ENCODE measurements at places on chromosomes 13 and 19. TPM values are rescaled to one million over a fixed set of nuclear protein-coding genes. Genes with fewer than 3 reads are reported as not detected.
A peak's percentile ranks its signal among the peaks of the same experiment; 100 is the strongest.

GRCh38 chr13:35349673-35350278, 126.7 kb downstream of the MAB21L1 start:
- no peak for DNase-seq

GRCh38 chr13:112545856-112546255, 42.1 kb downstream of the TUBGCP3 start:
- no peak for DNase-seq

GRCh38 chr19:19477705-19478383, 37.5 kb downstream of the TSSK6 start:
- DNase-seq, result no peak

- no peak for DNase-seq
These were observed 221.5 kb upstream of the TSHZ3 start for GRCh38 chr19:31570718-31571117.

- no peak for DNase-seq
These were observed 6.1 kb downstream of the DENND1C start for GRCh38 chr19:6475321-6476108.

DNA sequence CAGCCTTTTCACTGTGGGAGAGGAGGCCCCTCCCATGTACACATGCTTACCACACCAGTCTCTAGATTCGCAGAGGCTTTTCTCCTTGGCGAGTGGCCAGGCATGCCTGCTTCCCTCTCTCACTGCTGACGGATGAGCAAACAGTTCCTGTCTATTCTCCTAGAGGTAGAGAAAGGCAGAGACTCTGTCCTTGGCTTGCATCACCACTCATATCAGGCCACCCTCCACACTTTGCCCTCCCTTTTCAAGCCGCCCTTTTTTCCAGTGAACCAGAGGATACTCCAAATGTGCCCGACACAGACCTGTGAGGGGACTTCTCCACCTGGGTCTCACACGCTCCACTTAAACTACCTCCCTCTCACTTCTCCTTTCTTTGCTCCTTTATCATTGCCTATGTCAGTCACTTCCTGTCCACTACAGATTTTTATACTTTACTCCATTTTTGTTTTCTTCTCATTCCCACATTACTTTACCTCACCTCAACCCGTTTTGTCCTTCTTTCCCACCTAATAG, 284.6 kb downstream of the DNAJC15 start:
- DNase-seq, result peak; percentile 16

DNA sequence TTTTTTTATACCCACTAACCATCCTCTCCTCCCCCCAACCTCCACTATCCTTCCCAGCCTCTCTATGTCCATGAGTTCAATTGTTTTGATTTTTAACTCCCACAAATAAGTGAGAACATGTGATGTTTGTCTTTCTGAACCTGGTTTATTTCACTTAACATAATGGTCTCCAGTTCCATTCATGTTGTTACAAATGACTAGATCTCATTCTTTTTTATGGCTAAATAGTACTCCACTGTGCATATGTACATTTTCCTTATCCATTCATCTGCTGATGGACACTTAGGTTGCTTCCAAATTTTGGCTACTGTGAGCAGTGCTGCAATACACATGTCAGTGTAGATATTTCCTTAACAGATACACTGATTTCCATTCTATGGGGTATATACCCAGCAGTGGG, 24.9 kb upstream of the ACP7 start:
- DNase-seq, result no peak

- no peak for DNase-seq
These were observed 29.1 kb downstream of the PLPP2 start for GRCh38 chr19:262125-262524.

DNA sequence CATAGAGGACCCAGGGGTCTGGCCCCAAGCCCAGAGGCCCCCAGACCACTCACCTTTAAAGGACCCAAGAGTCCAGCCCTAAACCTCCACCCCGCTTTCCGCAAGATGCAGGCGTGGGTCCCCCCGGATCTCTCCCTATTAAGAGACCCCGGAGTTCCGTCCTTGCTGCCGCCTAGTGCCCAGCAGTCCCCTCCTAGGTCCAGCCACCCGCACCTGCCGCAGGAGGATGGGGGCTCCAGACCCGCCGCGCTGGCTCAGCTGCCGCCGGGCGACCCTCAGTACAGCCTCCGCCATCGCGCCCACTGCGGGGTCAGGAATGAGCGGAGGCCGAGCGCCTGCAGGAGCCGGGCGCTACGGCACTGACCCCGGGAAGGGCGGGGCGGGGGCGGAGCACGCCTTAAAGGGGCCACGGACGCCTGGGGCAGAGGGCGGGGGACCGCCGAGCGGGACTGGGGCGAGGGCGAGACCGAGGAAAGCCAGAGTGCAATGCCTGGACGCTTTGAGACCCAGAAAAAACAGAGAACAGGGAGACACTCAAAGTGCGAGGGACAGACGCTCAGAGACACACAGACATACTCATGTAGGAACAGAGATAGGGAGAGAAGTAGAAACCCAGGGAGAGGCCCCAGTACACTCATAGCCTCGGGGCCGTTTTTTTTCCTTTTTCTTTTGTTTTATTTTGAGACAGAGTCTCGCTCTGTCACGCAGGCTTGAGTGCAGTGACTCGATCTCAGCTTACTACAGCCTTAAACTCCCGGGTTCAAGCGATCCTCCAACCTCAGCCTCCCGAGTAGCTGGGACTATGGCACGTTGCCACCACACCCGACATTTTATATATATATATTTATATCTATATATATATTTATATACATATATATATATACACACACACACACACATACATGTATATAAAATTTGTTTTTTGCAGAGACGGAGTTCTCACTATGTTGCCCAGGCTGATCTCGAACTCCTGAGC, at the start of gene ETHE1:
Gene ETHE1, minus strand, starts transcription at position 318 of the 976 bp plus-strand sequence. Its CDS starts 24 bp downstream, at position 294.
- peak; percentile 77 for DNase-seq

GRCh38 chr13:46773541-46773940, 23.4 kb downstream of the ESD start:
- DNase-seq, result no peak

DNA sequence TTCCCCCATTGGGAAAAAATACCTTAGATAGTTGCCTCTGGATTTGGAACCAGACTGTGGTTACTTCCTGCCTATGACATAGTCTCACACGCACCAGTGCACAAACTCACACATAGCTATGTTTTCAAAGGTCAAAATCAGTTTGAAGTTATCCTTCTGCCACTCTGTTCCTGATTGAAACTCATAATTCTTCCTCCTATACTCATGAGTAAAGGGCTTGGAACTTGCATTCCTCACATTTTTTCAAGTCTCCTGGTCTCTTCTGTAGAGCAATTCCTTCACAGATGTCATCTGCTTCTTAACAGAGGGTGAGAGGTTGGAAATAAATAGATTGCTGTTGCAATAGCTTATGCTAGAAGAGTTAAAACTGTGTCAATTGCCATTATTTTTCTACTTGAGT, 18.6 kb upstream of the POSTN start:
- no peak for DNase-seq

DNA sequence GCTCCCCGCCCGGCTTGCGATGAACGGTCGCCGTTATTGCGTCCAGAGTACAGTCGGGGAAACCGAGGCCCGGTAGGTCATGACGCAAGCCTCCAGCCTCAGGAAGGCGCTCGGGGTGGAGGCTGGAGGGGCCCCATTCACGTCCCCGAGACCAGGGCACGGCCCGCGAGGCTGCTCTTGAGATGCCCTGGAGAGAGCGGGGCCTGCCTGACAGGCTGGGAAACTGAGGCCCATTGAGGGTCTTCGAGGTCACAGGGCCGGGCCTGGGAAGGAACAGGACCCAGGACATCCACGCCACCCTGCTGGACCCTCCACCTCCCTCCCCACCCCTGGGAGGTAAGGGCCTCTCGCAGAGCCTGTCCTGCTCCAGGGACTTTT, 367 bp downstream of the NDUFS7 start:
- DNase-seq, result no peak

DNA sequence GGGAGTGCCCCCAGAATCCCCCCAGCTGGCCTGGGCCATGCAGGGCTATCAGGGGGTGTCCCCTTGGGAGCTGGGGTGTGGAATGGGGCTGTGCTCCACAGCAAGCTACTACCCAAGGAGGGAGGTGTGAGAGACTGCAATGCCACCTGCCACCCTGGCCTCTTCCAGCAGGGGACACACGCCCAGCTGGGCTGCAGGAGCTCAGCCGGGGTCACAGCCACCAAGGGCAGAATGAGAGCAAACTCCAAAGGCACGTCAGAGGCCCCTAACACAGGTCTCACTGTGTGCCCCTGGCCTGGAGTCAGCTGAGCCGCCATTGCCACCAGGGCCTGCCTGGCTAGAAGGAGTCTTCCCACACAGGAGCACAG, 55.5 kb downstream of the MLLT1 start:
- no peak for DNase-seq

- DNase-seq, result no peak
These were observed 69.7 kb upstream of the C1QTNF9B start for GRCh38 chr13:23966691-23967615.

- DNase-seq, result no peak
These were observed 682.7 kb upstream of the ARGLU1 start for GRCh38 chr13:107250628-107251027.

GRCh38 chr19:37551129-37551993, 43.2 kb downstream of the ZNF571 start:
- DNase-seq, result no peak

- no peak for DNase-seq
These were observed 222.8 kb downstream of the LIG4 start for GRCh38 chr13:107992542-107992941.

DNA sequence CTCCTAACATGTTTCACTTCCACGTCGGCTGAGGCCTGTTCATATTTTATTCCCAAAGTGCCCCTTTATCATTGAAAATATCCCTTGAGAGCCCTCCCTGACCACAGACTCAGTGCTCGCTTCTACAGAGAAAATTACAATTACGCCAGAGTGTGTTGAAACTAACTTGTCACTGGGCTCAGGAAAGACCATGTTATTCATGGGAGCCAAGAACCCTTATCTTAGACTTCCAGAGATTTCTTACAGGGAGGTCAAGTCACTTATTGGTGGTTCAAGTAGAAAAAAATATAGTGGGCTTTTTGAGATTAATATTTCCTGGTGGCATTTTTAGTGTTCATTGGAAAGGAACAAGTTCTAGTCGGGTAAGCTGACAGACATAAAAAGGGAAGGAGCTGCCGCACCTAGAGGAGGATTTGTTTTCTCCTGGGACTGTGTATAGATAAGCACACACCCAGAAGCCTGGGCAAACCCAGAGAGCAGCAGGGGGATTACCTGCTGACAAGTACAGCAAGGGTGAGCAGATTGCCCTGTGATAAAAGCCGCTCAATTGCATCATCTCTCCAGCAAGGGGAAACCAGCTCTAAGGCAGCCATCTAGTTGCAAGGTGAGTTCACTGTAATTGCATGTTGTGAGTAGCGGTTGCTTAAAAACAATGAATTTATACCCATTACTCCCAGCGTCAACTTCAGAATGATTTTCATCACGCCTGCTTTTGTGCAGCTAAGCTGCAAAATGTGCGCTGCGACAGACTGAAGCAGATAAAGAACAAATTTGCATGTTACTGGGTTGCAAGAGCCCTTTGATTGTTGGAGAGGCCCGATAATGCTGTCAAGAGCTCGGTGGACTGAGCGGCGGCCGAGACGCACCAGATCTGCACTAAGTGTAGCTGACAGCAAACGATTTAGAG, 46.2 kb downstream of the DCT start:
- DNase-seq, result no peak

DNA sequence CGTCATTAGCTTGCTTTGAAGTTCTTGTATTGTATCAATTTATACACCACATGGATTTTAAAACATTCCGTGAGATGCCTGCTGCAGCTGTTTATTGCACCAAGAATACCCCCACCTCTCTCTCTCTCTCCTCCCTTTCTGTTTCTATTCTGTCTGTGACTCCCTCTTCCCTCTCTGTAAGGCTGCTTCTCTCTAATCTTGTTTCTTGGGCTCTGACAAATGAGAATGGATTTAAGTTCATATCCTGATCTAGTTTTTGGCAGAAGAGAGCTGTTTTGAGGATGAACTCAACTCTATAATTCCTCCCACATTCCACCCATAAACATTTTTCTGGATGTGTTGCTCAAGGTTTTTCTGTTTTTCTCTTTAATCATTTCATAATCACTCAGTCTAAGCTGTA, 144.3 kb upstream of the FRY start:
- no peak for DNase-seq

GRCh38 chr19:46125447-46125846, 959 bp upstream of the IGFL3 start:
- no peak for DNase-seq

DNA sequence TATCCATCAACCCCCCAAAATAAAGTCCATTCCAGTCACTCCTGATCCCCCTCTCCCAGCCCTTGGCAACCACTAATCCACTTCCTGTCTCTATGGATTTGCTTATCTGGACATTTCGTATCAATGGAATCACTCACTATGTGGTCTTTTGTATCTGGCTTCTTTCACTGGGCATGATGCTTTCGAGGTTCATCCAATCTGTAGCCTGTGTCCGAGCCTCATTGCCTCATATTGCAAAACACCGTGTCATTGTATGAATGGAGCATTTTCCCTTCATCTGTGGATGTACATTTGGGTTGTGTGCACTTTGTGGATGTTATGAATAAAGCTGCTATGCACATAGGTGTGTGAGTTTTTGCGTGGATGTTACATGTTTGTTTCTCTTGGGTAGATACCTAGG, 1.4 kb upstream of the FZR1 start:
- no peak for DNase-seq

- DNase-seq, result no peak
These were observed 222.4 kb downstream of the DACH1 start for GRCh38 chr13:71644579-71644978.

- no peak for DNase-seq
These were observed 287.5 kb downstream of the ZNF536 start for GRCh38 chr19:30659638-30660037.

- DNase-seq, result no peak
These were observed 94.3 kb upstream of the PABPC3 start for GRCh38 chr13:25001476-25002206.

DNA sequence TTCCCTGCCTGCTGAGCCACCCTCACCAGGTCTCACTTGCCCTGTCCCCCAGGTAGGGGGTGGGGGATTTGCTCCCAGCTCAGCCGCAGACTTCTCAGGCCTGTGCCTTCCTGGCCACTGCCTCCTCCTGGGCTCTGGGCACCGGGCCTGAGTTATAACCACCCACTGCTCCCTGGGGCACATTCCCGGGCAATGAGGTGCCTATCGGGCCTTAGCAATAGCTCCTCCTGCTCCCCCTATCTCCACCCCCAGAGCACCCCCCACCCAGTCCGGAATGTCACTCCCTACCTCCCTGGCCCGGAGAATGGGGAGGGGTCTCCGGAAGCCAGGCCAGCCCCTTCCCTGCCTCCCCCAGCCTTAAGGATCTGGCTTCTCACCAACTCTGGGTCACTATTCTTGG, at the start of gene KLK5:
Gene KLK5, minus strand, starts transcription at position 129 of the 400 bp plus-strand sequence. CDS start 381 bp downstream, outside the sequence.
- no peak for DNase-seq

- peak; percentile 78 for DNase-seq
These were observed 87.7 kb downstream of the DOCK9 start for GRCh38 chr13:98890186-98890585.

- no peak for DNase-seq
These were observed 1.1 kb downstream of the ISYNA1 start for GRCh38 chr19:18436671-18437490.

Gene URI1
- 90.8 TPM for total RNA-seq

Gene NLRP11
- not detected for total RNA-seq

Gene FOXA3
- total RNA-seq, result not detected

Gene CGB1
- total RNA-seq, result not detected

Gene LRCH1
- 21.4 TPM for total RNA-seq

Gene DPF1
- total RNA-seq, result 37.4 TPM

Gene FLT3LG
- not detected for total RNA-seq

Gene FLT1
- 13.7 TPM for total RNA-seq

Gene C19orf67
- total RNA-seq, result not detected

Gene GNG8
- not detected for total RNA-seq

Gene C19orf18
- total RNA-seq, result not detected

Gene STOML3
- total RNA-seq, result 0.16 TPM

Gene CCDC8
- total RNA-seq, result 4.7 TPM

Gene VSTM1
- total RNA-seq, result not detected

Gene GPC6
- 9.8 TPM for total RNA-seq

Gene SIGLECL1
- total RNA-seq, result not detected

Gene HRC
- 0.47 TPM for total RNA-seq
